ENCODE measurements at places on chromosomes 7 and 10.
A peak's percentile ranks its signal among the peaks of the same experiment; 100 is the strongest.

- no peak for DNase-seq
Observed at GRCh38 chr7:47576031-47576865, 5.7 kb downstream of the TNS3 start.

DNA sequence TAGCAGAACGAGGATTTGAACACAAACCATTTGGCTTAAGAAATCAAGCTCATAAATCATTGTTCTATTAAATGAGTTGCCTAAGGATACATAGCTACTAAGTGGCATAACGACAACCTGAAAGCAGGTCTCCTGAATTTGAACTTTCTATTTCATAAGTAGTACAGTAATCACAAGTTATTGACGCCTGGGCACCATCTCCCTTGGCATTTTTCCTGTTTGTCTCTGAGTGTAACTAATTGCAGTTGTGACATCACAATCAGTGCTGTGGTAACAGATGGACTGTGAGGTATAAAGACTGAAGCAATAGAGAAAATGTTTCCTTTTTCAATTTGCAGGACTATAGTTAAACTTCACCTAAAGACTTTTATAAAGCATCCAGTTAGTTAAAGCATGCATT, 6.4 kb upstream of the CSTF2T start:
- DNase-seq: no peak

DNA sequence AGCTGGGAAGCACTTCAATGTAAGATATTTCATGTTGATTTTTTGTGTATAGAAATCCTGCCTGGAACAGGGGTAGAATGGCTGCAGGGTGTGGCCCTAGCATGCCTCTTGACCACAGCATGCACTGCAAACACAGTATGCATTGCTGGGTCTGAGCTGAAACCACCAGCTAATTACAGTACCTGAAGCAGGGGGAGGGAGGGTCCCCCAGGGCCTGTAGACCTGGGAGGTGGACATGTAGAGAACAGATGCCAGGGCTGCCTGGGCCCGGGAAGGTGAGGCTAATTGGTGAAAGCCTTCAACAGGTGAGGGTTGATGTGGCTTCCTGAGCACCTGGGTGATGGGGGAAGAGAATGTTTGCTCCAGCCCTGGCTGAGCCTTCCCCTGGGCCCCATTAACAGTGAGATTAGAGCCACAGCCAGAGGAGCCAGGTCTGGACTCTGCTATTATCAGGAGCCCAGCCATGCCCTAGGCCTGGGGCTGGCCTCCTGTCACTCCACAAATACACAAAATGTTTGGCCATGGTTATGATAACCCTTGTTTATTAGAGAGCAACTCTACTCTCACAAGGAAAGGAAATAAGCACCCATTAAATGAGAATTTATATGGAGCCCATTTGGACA, 83.3 kb downstream of the PLXNA4 start:
- peak; percentile 52 for DNase-seq

- no peak for DNase-seq
Observed at GRCh38 chr10:94133239-94133638, 139.5 kb downstream of the PLCE1 start.

- DNase-seq: no peak
Observed at GRCh38 chr7:335358-336148, 45.6 kb downstream of the FOXL3 start.

- DNase-seq: no peak
Observed at GRCh38 chr7:131027287-131027773, 293.3 kb upstream of the KLF14 start.

DNA sequence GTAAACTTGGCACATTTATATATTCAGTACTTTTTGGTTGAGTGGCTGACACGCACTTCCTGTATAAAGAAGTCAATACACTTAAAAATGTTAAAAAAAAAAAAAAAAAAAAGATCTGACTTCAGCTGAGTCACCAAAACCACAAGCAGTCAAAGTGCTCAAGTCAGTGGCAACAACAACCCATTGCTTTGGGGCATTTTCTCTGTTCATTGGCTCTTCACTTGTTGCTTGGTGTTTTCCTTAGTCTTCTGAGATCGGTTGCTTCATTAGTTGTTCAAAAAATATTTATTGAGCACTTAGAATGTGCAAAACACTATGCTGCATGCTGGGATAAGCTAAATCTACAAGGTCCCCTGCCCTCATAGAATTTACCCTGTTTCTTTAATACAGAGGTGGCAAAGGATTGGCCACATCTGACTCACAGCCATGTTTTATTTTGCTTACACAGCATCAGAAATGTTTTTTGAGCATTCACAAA, 63.7 kb downstream of the ZNRF2 start:
- DNase-seq: no peak

DNA sequence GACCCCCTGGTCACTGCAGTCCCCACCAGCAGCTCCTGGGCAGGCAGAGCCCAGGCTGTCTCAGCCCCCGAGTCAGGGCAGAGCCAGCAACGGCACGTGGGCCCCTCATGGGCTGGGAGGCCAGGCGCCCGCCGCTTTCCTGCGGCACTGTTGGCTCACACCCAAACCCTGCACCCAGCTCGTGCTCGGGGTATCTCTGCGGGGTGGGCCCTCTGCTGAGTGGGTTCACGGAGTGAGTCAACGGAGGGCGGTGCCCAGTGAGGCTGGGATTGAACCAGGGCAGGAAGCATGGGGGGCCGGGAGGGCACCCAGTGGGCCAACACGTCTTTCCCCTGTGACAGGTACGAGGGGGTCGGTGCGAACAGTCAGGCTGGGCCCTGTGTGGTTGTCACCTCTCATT, 28.9 kb downstream of the ADAP1 start:
- no peak for DNase-seq

DNA sequence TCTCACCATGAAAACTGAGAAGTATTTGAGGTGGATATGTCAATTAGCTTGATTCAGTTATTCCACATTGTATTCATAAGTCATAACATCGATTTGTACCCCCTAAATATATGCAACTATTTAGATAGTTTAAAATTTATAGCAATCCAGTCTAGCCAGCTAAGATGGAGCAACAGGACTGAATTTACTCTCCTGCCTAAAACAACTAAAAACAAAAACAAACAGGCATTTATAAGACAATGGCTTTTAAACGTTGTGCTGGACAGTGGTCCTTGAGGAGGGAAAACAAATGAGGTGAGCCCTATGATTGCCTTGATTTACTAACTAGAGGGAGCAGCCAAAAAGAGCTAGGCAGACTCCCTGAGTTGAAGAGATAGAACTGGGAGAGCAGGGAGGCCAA, 814 bp upstream of the GPAM start:
- no peak for DNase-seq

- DNase-seq: peak; percentile 38
Observed at GRCh38 chr7:106283831-106284713, 711 bp downstream of the NAMPT start.

DNA sequence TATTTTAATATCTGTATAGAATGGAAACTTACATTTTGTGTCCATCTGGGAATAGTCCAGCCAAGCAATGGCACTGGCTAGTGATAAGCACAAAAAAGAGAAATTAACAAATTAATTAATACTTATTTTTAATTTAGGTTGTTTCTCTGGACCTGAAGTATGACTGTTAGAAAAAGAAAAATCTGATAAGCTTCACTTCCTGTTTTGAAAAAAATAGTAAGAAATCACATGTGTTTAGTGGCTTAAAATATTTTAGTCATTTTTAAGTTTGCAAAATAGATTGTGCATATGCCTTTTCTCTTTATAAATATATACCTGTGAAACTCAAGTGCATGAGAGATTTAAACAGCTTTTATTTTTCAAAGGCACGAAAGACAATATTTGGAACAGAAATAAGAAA, 50.1 kb upstream of the CREB5 start:
- DNase-seq: no peak

GRCh38 chr10:79113827-79114226, 45.1 kb downstream of the ZMIZ1 start:
- no peak for DNase-seq

DNA sequence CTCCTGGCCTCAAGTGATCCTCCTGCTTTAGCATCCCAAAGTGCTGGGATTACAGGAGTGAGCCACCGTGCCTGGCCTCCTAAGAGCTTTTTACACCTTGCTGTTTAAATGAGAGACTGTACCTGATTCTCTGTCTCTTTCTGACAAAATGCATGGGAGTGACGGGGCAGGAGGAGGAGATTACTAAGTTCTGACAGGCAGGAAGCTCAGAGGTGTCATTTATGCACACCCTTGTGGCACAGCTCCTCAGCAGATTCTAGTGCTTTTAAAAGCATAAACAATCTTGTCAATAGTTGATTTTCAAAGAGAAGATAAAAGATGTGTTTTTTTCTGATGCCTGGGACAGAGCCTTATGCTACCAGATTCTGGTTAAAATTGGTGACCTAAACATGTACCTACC, 39.7 kb upstream of the STEAP4 start:
- DNase-seq: no peak

- no peak for DNase-seq
Observed at GRCh38 chr10:72340510-72341261, 14.0 kb downstream of the DNAJB12 start.

DNA sequence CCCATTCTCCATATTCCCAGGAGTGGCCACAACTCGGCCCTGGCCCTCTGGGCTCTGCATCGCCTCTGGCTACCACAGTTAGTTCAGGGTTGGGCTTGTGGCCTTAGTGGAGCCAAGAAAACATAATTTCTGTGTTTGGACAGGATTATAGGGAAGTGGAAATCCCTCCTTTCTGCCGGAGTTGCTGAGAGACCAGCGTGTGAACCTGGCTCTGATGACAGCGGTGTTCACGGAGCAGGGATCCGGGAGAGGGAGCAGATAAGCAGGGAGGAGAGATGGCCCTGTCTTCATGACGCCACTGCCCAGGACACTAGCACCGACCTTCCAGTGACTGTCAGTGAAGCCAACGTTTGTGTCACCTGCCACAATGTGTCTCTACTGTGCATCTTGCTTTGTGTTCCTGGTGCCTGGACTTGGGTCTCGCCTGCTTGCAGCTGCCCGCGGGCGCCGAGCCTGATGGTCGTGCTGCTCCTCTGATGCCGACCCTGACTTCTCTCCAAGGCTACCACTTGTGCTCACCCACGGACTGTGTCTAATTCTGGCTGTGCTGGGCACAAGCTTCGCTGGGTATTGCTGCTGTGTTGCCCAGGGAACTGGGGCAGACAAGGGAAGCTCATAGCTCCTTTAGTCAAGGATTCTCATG, 67.0 kb upstream of the VIPR2 start:
- DNase-seq: no peak

DNA sequence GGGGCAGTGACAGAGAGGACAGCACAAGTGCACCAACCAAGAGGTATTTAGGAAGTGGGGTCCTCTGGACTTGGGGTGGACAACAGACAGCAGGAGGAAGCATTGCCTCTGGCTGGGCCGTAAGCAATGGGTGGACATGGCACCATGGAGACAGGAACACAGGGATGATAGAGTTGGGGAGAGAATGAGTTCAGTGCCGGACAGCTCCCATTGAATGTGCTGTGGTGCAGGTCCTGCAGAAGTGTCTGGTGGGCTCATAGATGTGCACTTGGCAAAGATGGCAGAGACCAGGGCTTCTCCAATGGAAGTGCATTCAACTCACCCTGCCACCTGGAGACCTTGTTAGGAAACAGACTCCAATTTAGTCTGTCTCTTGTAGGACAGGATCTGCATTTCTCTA, 341.5 kb upstream of the ZMIZ1 start:
- no peak for DNase-seq

GRCh38 chr10:123398180-123398591, 244.0 kb downstream of the BUB3 start:
- DNase-seq: peak; percentile 70

- DNase-seq: no peak
Observed at GRCh38 chr10:96964131-96964530, 132.0 kb downstream of the LCOR start.

- DNase-seq: peak; percentile 12
Observed at GRCh38 chr7:43658718-43659548, 70.4 kb downstream of the COA1 start.

GRCh38 chr7:128151635-128152034, 89.4 kb upstream of the LEP start:
- DNase-seq: no peak

- no peak for DNase-seq
Observed at GRCh38 chr10:87079106-87079836, 15.4 kb downstream of the GLUD1 start.

DNA sequence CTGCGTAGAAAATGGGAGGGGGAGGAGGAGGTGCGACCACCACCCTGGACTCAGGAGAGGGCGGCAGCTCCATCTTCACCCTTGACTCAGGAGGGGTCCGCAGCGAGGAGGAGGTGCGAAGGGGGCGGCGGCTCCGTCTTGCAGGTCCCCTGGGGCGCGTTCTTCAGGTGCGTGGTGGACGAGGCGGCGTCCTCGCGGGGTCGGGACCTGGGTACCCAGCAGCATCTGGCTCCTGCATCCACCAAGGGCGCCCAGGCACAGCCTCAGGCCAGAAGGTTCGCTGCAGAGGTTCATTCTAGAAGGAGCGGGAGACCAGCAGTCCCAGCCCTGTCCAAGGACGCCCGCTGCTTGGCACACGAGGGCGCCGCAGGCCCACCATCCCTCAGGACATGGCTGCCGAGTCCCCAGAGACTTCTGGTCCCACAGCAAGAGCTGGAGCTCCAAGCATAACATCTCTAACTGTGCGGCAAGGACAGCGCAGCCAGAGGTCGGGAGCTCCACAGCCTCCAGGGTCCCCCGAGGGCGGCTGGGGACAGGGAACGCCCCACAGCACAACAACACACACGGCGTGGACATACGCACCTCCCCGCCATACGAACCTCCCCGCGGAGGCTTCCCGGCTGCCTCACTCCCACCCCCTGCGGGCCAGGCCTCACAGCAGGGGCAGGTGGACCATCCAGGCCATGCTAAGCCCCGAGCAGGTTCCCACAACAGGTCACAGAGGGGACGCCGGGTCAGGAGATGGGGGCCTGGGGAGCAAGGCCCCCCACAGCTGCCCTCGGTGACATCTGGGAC, 16.8 kb upstream of the DPYSL4 start:
- no peak for DNase-seq

Data from DMS79 treated with DMSO at 0.1 percent for 48 hours (cell line).